ENCODE measurements at places on chromosomes 1 and 21.

DNA sequence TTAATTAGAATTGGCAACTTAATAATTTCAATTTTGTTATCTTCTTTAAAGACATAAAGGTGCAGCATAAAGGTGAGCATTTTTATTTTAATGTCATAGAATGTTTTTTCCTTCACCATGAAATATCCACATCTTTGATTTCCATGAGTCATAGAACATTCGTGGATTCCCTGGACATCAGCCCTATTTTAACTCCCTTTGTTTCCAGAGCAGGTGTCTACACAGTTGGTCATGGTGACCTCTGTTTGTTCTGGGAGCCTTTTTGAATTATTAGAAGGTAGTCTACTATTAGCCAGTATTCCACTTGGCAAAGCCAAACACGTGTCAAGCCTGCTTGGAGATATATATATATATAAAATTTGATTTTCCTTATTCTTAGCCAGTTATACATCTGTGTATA lies 572.9 kb downstream of the LTN1 start:
- no peak for DNase-seq

- DNase-seq, result no peak
These were observed 28.8 kb downstream of the SHISA4 start for GRCh38 chr1:201917362-201918033.

GRCh38 chr1:43582162-43582566 lies 51.5 kb downstream of the PTPRF start:
- no peak for DNase-seq

DNA sequence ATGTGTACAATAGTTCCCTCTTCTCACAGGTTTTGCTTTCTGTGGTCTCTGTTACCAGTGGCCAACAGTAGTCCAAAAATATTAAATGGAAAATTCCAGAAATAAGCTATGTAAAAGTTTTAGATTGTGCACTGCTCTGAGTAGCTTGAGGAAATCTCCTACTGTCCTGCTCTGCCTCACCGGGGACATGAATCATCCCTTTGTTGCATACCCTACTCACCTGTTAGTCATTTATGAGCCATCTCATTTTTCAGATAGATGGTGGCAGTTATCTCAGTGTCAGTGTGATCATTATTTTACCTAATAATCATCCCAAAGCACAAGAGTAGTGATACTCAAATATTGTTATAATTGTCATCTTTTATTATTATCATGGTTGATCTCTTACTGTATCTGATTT lies 688.1 kb downstream of the PLA2G4A start:
- DNase-seq, result no peak

DNA sequence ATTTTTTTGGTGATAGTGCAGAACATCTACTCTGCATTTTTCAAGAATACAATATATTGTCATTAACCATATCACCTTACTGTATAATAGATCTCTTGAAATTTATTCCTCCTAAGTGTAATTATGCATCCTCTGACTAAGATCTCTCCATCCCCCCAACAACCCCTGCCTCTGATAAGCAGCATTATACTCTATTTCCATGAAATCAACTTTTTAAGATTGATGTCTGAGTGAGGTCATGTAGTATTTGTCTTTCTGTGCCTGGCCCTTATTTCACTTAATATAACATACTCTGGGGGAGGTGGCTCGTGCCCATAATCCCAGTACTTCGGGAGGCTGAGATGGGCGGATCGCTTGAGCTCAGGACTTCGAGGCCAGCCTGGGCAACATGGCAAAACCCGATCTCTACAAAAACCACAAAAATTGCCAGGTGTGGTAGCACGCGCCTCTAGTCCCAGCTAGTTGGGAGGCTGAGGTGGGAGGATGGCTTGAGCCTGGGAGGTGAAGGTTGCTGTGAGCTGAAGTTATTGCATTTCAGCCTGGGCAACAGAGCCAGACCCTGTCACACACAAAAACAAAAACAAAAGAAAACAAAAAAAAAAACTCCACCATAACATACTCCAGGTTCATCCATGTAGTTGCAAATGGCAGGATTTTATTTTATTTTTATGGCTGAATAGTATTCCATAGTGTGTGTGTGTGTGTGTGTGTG lies 5.7 kb downstream of the ACOT11 start:
- DNase-seq, result no peak

GRCh38 chr1:15191770-15192169 lies 38.2 kb downstream of the TMEM51 start:
- no peak for DNase-seq

- no peak for DNase-seq
These were observed 146.1 kb upstream of the FGGY start for GRCh38 chr1:59150577-59151386.

DNA sequence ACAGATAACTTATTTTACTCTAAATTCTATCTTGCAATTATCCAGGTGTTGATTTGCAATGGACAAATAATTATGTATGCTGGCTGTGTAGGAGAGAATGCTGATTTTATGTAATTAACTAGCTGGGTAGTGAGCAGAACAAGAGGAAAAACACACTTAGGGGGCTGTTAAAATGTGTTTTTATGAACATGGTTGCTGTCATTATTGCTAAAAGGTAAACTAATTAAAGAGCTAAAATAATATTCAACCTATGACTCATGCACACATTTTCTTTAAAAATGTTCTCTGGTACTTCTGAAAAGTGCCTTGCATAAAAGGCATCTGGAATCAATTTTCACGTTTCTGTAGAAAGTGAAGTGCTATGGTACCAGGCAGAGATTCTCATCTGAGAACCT lies 192.8 kb upstream of the C8B start:
- DNase-seq, result no peak

GRCh38 chr21:36355868-36356267 lies 29.3 kb upstream of the CHAF1B start:
- no peak for DNase-seq

DNA sequence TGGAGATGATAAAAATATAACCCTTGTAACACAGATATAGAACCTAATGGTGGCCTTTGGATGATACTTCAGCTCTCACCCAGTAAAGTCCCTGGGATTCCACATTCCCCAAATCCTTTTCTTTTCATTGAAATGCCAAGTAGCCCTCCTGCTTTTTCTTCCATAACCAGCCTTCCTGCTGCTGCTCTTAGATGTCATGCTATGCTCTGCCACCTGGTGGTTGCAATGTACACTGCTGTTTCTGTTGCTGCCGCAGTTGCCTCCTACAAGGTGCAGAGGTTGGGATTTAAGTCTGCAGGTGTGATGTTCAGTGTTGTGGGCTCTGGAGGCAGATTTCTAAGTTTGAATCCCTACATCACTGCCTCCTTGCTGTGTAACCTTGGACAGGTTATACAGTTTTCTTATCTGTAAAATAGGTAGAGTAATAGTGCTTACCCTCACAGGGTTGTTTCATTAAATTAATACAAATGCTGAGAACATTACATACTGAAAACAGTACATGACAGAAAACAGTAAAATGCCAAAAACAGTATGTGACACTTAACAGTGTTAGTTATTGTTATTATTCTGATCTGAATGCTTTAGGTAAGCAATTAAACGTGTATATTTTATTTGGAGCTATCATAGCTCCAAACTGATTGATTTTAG lies 64.3 kb downstream of the CAMSAP2 start:
- DNase-seq, result peak; percentile 33

DNA sequence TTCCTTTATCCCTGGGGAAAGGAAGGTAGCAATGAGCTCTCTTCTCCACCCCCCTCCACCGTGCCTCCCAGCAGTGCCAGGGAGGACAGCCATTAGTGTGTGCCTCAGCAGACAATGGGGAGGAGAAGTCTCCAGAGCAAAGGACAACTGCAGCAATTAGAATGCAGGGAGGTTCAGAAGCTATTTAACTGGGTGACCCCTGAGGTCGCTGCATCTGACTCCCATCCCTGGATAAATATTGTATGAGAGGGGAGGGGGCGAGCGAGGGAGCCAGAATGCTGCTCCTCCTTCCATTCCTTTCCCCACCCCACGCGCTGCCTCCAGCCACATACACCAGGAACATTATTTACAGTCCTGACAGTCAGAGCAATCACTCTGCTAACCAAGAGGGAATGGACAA lies 59.0 kb downstream of the ERI3 start:
- no peak for DNase-seq

DNA sequence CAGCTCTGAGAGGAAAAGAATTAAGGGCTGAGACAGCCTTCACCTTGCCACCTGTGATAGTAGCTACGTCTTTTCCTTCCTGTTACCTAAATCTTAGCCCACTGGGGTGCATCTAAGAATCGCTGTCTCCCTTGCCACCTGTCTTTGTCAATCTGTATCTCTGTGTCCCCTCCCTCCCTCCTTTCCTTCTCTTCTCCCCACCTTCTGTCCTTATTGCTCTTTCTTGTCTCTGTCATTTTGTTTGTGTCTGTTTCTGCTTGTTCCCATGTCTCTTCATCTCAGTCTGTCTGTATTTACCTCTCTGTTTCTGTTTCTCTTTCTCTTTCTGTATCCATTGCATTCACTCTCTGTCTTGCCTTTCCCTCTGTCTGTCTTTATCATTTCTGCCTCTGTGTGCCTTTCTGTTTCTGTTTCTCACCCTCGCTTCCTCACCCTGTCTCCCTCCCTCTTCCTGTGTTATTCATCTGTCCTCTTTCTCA lies 30.2 kb downstream of the SLC22A15 start:
- no peak for DNase-seq

DNA sequence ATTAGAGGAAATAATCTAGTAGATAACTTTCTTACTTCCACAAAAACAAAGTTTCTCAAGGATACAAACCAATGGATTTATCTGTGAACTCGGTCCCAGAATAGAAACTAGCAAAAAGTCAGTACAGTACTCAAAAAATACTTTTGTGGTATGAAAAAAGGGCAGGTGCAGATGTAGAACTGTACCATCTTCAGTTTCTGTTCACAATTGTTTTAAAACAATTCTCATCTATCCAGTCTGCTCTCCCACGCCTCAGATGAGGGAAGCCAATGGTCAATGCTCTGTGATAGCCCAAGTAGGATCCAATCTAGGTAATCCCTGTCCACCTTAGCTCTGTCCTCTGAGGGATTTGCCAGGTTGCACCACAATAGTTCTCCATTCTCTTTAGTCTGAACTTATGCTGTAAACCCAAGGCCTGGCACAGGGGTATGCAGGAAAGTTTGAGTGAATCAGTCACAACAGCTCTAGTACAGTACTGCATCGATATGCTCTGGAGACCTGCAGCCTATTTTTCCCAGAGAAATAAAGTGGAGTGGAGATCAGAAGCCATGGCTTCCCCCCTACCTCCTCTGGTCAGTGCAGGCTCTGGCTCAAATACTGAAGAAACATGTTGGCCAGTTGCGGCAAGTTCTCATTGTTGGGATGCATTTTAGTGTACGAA lies 1.4 kb downstream of the KTI12 start:
- no peak for DNase-seq

- no peak for DNase-seq
These were observed 20.7 kb downstream of the RIPK4 start for GRCh38 chr21:41745971-41746743.

- no peak for DNase-seq
These were observed 16.9 kb upstream of the EFNA1 start for GRCh38 chr1:155110826-155111225.

DNA sequence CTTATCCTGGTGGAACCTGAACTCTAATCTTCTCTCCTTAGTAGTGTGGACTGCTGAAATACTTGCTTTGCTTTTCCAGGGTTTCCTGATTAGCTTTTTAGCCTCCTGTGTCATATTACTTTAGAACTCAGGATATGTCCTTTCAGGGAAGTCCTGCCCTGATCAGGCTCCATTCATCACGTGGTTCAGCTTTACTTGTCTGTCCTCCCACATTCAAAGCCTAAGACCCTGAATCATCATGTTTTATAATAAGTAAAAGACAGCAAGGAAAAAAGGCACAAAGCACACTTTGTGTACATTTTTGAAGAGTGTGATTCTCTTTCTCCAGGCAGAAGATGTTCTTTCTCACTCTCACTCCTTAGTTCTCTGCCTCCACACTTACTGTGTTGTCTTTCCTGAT lies 70.6 kb downstream of the PATJ start:
- no peak for DNase-seq

GRCh38 chr1:8847990-8848389 lies 30.5 kb downstream of the ENO1 start:
- DNase-seq, result no peak

DNA sequence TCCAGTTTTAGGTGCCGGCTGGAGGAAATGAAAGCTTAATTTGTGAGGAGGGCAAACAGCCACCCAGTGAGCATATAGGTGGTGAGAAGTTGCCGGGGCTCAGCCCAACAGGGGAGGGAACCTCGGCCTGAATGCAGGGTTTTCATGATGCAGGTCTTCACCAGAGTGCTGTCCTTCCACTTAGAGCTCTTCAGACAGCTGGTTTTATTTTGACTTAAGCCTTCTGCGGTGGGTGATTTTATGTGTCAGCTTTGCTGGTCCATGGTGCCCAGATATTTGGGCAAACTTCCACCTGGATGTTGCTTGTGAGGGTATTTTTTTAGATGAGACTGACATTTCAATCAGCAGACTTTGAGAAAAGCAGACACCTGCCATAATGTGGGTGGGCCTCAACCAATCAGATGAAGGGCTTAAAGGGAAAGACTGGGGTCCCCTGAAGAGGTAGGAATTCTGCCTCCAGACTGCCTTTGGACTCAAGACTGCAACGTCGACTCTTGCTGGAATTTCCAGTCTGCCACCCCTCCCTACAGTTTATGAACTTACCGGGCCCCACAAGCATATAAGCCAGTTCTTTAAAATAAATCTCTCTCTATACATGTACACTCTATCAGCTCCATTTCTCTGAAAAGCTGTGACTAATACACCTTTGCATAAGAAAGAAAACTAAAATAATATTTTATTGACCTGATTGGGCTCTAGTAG lies 72.8 kb downstream of the RHOU start:
- DNase-seq, result no peak

DNA sequence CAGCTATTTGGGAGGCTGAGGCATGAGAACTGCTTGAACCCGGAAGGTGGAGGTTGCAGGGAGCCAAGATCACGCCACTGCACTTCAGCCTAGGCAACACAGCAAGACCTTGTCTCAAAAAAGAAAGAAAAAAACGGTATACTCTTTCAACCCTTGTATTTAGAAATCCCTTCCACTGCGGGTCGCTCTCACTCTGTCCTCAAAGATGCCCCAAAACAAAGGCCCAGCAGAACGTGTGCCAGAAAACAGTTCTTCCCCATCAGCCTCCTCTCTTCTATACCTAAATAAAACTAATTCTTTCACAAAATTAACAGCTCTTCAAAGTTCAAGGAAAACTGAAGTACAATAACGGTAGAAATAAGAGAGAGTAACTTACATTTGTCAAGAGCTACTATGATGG lies 13.2 kb downstream of the SETD4 start:
- DNase-seq, result no peak

DNA sequence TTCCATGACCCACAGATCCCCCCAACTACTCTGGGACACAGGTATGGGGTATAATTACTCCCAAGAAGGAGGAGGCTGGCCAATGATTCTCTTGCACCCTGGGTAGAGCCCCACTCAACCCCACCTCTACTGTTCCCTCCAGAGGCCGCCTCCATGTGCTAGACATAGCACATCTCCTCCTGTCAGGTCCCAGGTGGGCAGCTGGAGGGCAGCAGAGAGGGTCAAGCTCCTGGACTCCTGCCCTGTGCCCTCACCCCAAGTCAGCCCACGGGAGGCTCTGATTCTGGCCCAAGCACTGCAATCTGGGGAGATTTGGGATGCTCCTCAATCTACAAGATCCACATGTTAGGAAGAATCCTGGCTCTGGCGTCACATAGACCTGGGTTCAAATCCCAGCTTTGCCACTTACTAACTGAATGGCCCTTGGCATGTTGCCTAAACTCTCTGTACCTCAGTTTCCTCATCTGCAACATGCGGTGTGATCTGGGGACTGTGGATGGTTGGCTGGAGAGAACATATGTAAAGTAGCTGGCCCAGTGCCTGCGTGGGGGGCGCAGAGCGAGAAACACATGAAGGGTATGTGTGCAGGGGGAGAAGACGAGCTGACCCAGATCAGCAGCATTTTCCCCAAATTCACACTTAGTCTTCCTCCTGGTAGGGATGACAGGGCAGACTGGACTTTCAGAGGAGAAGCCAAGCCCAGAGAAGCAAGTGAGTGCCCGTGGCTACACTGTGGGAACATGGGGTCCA lies 23.2 kb downstream of the TNNT2 start:
- no peak for DNase-seq
